ENCODE measurements at places on chromosomes 3 and 15.
A peak's percentile ranks its signal among the peaks of the same experiment; 100 is the strongest.

DNA sequence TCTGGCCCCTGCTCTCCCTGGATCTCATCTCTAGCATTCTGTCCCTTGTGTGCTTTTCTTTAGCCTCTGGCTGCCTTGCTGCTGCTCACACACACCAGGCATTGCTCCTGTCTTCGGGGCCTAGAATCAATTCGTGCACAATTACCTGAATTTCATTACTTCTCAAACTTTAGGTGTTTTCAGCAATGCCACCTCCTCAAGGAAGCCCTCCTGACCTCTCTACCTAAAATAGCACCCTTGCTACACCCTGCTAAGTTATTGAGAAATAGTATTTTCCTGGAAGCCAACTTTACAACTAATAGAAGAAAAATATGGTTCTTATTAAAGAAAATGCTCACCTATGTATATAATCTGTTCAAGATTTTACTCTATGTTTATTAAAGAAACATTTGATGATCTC, 40.4 kb downstream of the CP start:
- DNase-seq: no peak

- no peak for DNase-seq
These were observed 186.9 kb downstream of the PDZRN3 start for GRCh38 chr3:73437828-73438227.

DNA sequence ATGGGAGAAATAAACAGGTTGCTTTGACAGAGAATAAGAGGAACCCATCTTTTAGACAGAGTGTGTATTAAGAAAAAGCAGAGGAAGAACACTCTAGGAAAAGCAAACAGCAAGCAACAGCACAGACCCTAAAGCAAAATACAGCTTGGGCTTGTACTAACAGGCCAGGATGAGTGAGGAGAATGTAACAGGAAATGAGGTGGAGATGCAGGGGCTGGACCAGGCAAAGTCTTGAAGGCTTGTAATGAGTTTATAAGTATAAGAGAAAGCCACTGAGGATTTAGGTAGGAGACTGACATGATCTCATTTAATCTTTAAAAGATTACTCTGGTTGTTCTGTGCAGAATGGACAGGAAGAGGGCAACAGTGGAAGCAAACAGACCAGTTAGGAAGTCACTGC, 4.9 kb downstream of the UBR1 start:
- no peak for DNase-seq

DNA sequence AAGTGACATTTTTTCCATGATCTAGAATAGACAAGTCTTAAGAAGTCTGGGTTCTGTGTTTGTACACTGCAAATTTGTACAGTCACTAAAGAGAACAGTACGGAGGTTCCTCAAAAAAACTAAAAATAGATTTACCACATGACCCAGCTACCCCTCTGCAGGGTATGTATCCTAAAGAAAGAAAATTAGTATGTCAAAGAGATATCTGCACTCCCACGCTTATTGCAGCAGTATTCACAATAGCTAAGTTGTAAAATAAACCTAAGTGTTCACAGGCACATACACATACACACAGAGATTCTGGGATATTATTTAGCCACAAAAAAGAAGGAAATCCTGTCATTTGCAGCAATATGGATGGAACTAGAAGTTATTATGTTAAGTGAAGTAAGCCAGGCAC, 120.4 kb downstream of the ZIC1 start:
- DNase-seq: no peak

DNA sequence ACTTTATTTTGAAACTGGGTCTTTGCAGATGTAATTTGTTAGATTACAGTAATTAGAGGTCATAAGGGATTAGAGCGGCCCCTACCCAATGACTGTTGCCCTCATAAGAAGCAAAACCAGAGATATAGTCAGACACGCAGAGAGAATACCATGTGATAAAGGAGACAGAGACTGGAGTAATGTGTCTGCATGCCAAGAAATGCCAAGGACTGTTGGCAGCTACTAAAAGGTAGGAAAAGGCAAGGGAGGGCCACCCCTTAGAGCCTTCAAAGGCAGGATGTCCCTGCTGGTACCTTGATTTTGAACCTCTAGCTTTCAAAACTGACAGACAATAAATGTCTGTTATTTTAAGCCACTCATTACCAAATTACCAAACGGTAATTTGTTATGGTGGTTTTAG, 548.2 kb downstream of the FHIT start:
- DNase-seq: no peak

- DNase-seq: no peak
These were observed 42.0 kb downstream of the NUP210 start for GRCh38 chr3:13378155-13378554.

GRCh38 chr3:141795276-141795675, 32.1 kb downstream of the GRK7 start:
- DNase-seq: no peak

- DNase-seq: no peak
These were observed 38.5 kb upstream of the RASGRP1 start for GRCh38 chr15:38602910-38603670.

- no peak for DNase-seq
These were observed 36.5 kb upstream of the SPTBN5 start for GRCh38 chr15:41930221-41930866.

DNA sequence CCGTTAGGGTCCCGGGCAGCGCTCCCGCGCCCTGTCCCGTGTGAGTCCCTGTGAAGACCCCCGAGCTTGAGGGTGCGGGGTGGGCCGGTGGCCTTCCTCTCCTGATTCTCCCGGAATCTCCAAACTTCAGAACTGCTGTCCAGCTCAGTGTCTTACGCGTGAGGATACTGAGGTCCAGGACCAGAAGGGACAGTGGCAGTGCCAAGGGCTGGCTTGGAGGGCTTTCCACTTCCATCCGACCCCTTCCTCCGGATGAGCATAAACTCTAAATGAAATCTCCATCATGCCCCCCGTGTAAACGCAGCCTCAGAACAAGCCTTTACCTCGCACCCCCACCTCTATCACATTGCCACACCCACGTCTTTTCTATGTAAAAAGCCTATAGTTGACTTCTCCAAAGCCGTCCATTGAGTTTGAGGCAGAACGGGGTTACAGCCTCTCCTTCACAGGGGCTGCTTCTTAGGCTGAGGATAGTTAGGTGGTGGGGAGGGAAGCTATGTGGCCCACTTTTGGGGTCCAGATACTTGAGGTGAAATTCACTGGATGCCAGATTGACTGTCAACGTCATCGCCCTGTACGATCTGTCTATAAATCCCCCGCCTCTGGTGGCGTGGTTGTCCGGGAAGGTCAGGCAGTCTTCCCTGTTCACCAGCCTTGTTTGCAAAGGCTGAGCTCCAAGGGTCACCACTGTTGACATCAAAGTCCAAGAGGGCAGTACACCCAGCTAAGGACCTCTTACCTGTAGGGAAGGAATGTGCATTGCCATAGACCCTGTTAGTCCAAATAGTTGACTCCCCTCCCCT, 1.1 kb downstream of the EDEM1 start:
- DNase-seq: peak; percentile 30

- DNase-seq: no peak
These were observed 40.3 kb upstream of the TFRC start for GRCh38 chr3:196122021-196122687.

GRCh38 chr15:74631935-74632560, 16.4 kb downstream of the CLK3 start:
- DNase-seq: peak; percentile 68

DNA sequence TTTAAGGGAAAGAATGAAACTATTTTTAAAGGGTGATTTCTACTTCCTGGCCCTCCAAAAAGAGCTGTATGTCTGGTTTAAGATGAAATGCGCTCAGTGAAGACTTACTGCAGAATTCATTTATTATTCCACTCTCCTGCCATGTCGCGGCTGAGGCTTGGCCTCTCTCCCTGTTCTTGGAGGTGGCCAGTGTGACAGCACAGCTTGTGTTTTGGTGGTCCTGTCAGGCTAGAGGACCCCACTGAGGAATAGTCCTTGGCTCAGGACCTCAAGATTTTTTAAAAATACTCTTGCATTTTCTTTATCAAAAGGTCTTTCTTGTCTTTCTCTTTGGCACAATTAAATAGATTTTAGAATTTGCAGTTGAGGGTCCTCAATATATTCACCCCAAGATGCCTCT, 384.4 kb downstream of the LRTM1 start:
- no peak for DNase-seq

DNA sequence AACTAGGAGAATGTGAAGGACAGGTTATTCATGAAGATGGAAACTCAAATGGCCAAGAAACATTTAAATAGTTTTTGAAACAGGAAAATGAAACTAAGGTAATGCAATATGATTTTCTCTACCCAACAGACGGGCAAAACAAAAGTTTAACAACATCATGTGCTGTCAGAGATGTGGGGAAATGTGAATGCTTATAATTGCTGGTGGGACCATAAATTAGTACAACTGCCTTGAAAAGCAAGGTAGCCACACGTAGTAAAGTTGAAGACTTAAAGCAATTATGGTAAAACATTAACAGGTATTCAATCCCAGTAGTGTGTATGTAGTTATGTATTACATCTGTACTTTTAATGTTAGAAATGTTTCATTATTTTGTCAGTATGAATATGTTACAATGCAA, 57.0 kb upstream of the C3orf80 start:
- DNase-seq: no peak

- DNase-seq: peak; percentile 62
These were observed 150.8 kb upstream of the KCNMB2 start for GRCh38 chr3:178385280-178385952.

GRCh38 chr3:32595323-32595722, 24.7 kb upstream of the DYNC1LI1 start:
- no peak for DNase-seq

All from NCI-H524 (cell line).